Hair follicle dermal papilla cell (primary cell): ENCODE measurements at places on chromosomes 1 and 21. TPM values are rescaled to one million over a fixed set of nuclear protein-coding genes. Genes with fewer than 3 reads are reported as not detected.

OR10X1 gene
- not detected in 2 replicates for total RNA-seq

PPIAL4G gene
- total RNA-seq: not detected in 2 replicates

RNU1-2 gene
- total RNA-seq: under 0.01 TPM in 2 replicates

RIIAD1 gene
- not detected in 2 replicates for total RNA-seq

PLPP3 gene
- total RNA-seq: 840 and 851 TPM in 2 replicates

EFNA3 gene
- total RNA-seq: 0.81 and 0.97 TPM in 2 replicates

FCRL4 gene
- not detected in 2 replicates for total RNA-seq

ELAPOR1 gene
- total RNA-seq: 0.32 and 0.85 TPM in 2 replicates

SUMO3 gene
- 108 and 127 TPM in 2 replicates for total RNA-seq

TGFB2 gene
- 17.0 and 19.5 TPM in 2 replicates for total RNA-seq

F13B gene
- not detected in 2 replicates for total RNA-seq

FAM229A gene
- total RNA-seq: 1.2 and 2.4 TPM in 2 replicates

APOBEC4 gene
- not detected in 2 replicates for total RNA-seq

PTBP2 gene
- total RNA-seq: 25.3 and 30.3 TPM in 2 replicates

CA6 gene
- total RNA-seq: not detected in 2 replicates

RGS7 gene
- total RNA-seq: 1.3 and 2.8 TPM in 2 replicates

CYYR1 gene
- 3.6 and 9.7 TPM in 2 replicates for total RNA-seq
